ENCODE measurements at places on chromosomes 11 and 22. TPM values are rescaled to one million over a fixed set of nuclear protein-coding genes. Genes with fewer than 3 reads are reported as not detected.

The SLC25A18 gene
- 0.46 TPM for polyA plus RNA-seq

GRCh38 chr11:61481806-61482205 lies 26.7 kb upstream of the LRRC10B start:
- DNase-seq: no peak

The CXCR5 gene
- 0.07 TPM for polyA plus RNA-seq

DNA sequence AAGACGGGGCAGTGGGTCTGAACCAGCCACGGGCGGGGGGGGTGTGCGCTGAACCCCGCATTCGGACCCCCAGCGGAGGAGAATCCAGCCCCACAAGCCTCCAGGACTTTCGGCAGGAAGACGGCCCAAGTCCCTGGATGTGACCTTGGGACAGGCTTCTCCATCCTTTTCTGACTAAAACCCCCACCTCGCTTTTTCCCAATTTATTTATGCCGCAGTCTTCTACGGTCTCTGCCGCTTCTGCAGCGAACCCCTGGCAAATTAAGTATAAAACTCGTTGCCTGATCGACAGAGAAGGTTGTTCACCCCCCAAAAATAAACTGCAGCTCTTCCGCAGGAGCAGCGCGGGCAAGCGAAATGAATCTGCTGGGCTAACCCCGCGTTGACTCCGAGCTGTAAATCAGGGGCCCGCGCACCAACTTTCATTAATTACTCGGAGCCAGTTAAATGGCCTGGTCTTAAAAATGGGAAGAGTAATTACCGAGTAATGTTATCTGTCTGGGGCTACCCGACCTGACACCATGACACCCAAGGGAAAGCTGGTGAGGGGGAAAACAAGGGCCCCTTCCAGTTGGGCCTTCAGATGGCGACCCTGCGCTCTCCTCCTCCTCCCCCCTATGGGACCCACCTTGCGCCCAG lies 6.6 kb downstream of the WT1 start:
- no peak for DNase-seq

DNA sequence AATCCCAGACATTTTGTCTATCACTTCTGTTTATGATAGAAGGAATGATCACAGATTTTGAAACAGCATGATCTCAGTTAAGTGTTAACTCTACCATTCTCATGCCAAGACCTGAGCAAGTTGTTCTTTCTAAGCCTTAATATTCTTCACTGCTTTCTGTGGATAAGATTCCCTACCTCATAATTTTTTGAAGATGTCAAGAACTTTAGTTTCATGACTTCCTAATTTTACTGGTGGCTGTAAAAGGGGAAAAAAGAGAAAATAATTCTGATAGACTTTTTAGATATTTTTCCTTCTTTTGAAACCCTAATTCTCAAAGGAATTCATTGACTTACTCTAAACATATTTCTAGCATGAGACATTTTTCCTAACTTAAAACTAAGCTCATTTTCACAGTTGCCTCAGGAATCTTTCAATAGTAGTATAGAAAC lies 520.0 kb upstream of the LUZP2 start:
- DNase-seq: no peak

GRCh38 chr11:74310857-74311256 lies 583 bp downstream of the P4HA3 start:
- no peak for DNase-seq

The C11orf16 gene
- polyA plus RNA-seq: 0.12 TPM

DNA sequence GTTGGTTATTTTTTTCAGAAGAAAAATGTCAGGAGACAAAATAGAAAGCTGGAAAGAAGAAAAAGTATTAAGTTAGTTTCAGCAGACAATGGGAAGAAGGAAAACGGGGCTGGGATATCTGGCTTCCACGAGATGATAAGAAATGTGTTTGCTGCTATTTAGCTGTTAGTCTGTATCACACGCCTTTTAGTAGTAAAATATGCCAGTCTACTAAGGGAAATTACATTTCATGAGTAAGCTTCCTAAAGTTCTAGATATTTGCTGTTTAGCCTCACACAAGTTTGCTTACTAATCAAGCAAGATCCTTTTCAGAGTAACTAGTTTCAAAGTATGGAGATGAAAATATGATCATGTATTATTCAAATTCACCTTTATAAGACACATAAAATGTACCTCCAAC lies 1.5 kb downstream of the OR51B4 start:
- DNase-seq: no peak

DNA sequence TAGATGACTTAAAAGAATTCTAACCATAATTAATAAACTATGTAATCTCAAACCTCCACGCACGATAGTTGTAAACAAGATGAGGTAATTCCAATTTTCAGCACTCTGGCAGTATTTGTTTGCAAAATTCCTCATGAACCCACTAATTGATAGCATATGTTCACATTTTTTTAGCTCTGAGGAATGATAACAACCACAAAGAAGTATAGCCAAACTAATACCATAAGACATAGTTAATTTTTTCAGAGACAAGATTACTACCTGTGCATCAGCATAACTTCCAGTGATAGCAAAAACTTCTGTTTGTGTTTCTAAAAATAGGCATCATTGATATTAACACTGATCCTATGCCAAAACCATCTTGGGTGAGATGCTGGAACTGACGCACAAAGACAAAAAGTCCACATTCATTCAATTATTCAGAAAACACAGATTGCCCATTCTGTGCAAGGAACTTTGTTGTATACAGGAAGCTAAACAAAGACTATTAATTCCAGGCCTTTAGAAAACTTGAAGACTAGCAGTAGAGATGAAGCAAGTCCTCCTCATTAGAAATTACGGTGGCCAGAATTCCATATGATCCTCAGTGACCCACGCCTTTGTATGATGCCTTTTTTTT lies 57.7 kb downstream of the PDGFD start:
- DNase-seq: no peak

The GP1BB gene
- polyA plus RNA-seq: 4.4 TPM

GRCh38 chr11:127492029-127492428 lies 491.5 kb upstream of the KIRREL3 start:
- no peak for DNase-seq

DNA sequence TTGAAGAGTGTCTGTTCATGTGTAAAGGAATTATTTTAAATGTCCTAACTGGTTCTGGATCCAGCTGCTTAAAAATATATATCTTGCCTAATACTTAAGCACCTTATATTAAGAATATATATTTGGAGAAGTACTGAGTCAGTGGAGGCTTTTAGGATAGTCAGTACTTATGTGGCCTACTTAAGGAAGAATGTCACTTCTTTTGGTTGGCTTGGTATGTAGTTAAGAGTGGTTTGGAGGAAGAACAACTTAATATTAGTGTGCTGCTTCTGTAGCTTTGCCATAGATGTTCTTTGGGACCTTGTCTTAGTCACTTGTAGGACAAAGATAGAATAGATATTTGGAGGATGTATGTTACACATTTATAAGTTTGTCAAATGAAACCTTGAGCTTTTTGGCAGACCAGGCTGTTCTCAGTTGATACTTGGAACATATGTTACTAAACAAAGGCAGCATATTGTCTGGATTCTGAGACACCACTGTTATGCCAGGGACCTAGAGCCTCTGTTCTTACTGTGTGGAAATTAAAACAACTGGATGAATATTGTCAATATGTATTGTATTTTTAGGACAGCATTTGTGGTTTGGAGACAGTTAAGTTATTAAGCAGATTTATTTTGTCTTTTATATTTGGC lies 4.9 kb downstream of the HIPK3 start:
- DNase-seq: no peak

Data from large intestine (tissue), 12 donors.